AG08395 (cell line): ENCODE measurements at places on chromosomes 4 and X.

- no peak for DNase-seq
These were observed 21.5 kb downstream of the PDGFC start for GRCh38 chr4:156950090-156950489.

- DNase-seq, result peak; percentile 5
These were observed 6.5 kb downstream of the CRLF2 start for GRCh38 chrX:1205681-1206611.

- no peak for DNase-seq
These were observed 113.1 kb downstream of the SHROOM4 start for GRCh38 chrX:50700921-50701320.

DNA sequence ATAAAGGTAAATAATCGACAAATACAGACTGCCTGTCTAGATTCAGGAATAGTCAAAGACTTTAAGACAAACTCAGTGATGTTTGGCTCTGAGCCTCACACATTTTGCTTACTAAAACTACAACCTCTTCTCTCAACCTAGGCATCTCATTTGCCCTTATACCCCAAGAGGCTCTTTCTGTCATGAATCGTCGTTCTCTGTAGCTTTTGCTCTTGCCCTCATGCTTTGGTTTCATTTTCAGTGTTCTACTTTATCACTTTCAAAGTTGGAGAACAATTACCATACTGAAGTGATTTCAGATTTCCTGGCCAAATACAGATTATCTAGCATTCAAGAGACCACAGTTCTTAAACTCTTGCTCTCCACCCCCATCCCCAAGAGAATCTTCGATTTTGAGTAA lies 114.1 kb upstream of the RAP2C start:
- DNase-seq, result peak; percentile 2

GRCh38 chrX:19064175-19064574 lies 58.1 kb downstream of the ADGRG2 start:
- no peak for DNase-seq

DNA sequence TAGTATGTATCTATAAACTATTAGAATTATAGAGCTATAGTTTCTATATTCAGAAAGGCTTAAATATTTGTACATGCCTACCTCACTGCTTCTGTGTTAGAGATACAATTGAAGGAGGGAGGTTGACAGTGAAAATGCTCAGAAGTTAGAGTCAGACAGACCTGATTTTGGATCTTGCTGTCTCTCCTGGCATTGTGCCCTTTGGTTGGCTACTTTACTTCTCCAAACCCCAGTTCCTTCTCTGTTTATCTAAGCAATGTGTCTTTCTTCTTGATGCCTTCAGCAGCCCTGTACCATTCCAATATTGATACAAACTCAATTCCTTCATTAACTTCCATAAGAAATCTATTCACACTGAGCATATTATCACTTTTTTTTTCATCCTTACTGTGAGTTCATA lies 28.7 kb downstream of the CCNG2 start:
- DNase-seq, result no peak

DNA sequence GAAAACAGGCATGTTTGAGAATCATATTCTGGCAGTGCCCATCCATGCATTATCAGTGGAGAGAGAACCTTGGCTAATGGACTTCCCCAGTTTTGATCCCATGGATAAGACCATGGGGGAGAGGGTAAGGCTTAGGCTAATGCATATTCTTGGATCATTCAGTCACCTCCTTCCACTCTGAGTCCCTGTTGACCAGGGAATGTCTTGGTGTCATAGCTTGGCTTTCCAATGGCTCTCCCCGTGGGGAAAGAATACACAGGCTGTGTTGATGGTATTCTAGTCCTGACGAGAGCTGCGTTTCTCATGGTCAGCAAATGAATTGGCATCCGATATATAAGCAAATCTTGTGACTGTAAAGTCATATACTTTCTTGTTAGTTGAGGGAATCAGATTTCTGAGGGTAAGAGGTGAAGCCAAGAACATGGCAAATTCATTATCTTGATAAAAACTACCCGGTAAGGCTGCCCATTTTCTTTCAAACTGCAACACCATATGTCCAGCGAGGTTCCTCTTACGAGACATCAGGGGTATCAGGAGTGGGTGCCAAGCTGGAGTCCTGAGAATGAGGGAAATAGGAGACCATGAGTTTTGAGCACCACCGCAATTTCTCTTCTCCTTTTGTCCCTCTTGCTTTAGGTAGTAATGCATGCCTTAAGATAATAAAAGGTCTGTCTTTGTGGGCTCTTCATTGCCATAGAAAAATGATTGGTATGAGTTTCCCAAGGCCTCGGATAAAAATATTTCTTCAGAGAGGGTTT lies 18.0 kb downstream of the RHOH start:
- DNase-seq, result no peak

DNA sequence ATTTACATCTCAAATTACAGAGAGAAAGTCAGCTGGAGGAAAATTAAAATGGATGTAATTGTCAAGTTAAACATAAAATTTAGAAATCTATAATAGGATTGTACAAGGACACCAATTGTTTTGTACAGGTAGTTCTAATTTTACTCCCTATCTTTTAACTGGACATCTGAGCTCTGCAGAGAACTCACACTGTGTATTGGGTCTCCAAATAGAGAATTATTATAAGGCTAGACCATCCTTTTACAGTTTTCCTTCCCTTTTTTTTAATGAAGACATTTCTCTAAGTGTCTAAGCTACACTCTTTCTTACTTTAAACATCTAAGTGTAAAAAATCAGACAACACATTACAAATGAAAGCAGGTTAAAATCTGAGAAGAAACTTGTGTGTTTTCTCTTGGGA lies 78.4 kb upstream of the GC start:
- DNase-seq, result no peak

DNA sequence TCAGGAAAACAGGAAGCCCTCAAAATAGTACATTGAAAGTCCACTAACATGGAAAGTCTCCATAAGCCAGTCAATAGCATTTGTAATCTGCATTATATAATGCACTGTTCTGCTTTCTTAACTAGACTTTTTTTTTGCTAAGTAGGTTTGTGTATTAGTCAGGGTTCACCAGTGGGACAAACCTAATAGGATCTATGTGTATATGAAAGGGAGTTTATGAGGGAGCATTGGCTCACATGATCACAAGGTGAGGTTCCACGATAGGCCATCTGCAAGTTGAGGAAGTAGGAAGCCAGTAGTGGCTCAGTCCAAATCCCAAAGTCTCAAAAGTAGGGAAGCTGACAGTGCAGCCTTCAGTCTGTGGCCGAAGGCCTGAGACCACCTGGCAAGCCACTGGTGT lies 116.0 kb downstream of the MXRA5 start:
- no peak for DNase-seq

- DNase-seq, result no peak
These were observed 498.1 kb downstream of the PCDH10 start for GRCh38 chr4:133647206-133647605.

DNA sequence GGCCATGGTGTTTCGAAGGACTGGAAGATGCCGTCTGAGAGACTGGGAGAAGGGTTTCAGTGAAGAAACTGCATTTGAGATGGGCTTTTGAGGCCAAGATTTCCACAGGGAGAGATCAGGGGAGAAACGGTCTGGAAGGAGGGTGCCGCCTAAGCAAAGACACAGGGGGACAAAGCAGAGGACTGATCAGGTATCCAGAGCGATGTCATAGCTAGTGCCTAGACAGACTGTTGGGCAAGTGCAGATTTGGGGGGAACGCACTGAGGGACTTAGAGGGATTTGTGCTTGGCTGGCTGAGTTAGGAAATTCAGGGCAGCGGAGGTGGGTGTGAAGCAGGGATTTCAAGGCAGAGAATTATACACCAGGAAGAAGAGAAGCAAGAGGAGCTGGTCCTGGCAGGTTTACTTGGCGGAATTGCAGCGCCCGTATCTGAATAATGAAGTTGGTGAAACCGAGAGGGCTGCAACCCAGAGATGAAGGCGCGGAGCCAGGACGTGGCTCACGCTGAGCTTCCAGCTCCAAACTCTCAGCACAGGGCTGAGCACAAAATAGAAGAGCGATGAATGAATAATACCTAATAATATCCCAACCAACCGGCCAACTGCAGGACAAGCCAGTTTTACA lies 106.9 kb downstream of the MAML3 start:
- DNase-seq, result no peak

GRCh38 chrX:46841346-46841745 lies 4.5 kb downstream of the RP2 start:
- DNase-seq, result no peak

- no peak for DNase-seq
These were observed 17.0 kb upstream of the TMEM154 start for GRCh38 chr4:152696764-152697261.

DNA sequence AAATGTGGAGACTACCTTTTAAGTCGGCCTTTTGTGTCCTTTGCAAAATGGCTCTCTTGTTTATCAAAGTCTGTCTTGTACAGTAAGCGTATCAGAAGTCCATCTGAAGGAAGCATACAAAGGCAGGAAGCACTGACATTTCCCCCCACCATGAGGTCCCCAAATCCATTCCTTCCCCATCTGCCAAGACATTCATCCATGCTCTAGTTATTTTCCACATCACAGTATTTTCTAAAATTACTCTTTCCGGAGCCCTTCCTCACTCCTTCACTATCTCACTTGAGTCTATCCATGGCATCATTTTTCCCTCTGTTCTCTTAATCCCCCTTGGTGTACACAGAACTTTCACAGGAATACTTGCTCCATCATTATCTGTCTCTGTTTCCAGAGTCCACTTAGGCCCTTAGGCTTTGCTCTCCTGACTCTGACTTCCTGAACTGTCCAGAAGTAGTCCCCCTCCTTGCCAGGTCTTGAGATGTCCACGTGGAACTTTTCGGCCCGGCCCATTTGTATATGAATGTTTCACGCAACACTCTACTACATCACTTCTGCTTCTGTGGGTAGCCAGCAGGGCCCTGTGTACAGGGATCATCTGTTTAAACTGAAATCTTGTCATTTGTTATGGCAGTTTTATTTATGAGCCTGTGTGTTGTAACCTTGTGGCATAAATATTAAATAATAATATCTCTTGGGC lies 2.1 kb downstream of the SEL1L3 start:
- DNase-seq, result no peak

DNA sequence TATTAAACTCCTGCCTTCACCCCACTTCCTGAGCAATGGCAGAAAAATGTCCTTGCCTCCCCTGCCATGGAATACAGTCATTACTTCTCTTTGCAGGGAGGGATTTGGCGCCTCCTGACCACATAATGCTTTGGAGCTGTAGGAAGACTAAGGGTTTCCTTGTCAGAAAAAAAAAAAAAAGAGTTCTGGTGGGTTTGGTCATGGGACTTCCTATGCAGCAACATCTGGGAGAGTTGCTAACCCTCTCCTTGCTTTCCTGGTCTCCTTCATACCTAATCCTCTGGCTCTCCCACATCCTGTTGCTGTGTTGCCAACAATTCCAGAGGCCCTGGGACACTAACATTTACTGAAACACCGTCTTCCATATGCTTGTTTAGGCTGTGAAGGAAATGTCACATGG lies 75.1 kb upstream of the MBNL3 start:
- peak; percentile 2 for DNase-seq

GRCh38 chrX:43065978-43066377 lies 288.0 kb upstream of the PPP1R2C start:
- no peak for DNase-seq

DNA sequence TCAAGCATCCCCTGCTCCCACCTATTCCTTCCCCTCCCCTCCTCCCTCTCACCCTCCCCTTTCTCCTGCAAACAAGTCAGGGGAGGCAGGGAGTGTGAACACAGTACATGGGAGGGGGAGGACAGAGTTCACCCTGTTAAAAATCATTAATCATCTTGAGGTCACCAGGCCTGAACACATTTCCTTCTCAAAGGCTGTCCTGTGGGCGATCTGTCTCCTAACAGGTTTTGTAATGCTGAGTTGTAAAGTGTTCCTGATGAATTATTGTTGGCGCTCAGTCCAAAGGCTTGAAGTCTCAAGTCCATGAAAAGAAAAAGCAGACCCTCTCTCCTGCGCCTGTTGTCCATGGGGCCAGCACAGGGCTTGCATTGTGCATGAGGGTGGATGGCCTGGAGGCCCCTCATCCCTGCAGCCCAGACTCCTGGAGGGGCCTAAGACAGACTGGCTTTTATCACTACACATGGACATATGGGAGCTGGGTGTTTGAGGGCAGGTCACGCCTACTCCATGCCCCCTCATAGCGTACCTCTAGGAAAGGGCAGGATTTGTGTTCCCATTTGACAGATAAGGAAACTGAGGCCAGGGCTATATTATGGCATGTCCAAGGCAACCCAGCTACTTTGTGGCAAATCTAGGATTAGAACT lies 189.1 kb downstream of the RAB28 start:
- no peak for DNase-seq

GRCh38 chr4:1623400-1623799 lies 60.7 kb downstream of the FAM53A start:
- DNase-seq, result no peak

- DNase-seq, result peak; percentile 11
These were observed 197.9 kb downstream of the SHOX start for GRCh38 chrX:828411-828959.

DNA sequence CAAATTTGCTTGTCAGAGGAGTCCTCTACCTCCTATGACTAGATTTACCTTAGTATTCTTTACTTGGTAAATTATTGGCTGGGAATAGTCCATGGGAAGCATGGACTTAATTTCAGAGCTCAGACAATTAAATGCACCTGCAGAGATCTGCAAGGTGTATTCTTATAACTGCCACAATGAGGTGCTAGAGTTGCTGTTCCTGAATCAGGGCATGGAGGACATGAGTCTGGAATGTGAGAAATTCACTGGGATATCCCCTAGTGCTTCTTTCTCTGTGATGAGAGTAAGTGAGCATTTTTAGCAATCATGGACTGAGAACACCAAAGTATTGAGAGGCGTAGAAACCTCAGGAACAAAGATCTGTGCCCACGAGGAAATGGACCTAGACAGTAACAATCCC lies 32.9 kb upstream of the GRID2 start:
- DNase-seq, result no peak

GRCh38 chr4:140497747-140498636 lies at the start of gene MGAT4D:
Gene MGAT4D (minus strand): TSS chr4:140498293. CDS start chr4:140498222, 71 bp downstream.
- DNase-seq, result no peak

DNA sequence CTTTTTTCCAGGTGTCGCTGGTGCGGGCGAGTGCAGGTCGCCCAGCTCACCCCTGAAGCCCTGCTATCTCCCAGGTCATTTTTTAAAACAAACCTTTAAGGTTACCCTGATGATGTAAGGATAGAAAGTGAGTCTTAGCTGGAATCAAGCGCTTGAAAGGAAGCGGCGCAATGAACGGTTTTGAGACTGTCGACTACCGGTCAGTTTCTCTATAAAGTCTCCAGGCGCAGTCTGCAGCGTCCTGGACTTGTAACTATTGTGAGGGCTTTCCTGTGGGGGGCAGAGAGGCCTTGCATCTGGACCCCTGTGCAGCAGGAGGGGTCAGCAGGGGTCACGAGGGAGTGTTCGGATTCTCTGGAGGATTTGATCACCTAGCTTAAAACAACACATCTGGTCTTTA lies 1.6 kb downstream of the KIT start:
- peak; percentile 12 for DNase-seq

- peak; percentile 62 for DNase-seq
These were observed 32.6 kb downstream of the DCK start for GRCh38 chr4:71026086-71026485.

- no peak for DNase-seq
These were observed 25.4 kb downstream of the CFAP299 start for GRCh38 chr4:80360900-80361299.

- DNase-seq, result no peak
These were observed 980 bp upstream of the FHDC1 start for GRCh38 chr4:152935143-152935542.

GRCh38 chr4:180571516-180572055 lies 1671.6 kb upstream of the TENM3 start:
- DNase-seq, result no peak

- no peak for DNase-seq
These were observed 27.4 kb downstream of the ADH5 start for GRCh38 chr4:99061048-99061700.

- DNase-seq, result no peak
These were observed 40.3 kb downstream of the ATP11C start for GRCh38 chrX:139892512-139892911.

- DNase-seq, result no peak
These were observed 646 bp upstream of the GSX2 start for GRCh38 chr4:54099287-54099747.
